ENCODE measurements at places on chromosomes 5 and 9.

DNA sequence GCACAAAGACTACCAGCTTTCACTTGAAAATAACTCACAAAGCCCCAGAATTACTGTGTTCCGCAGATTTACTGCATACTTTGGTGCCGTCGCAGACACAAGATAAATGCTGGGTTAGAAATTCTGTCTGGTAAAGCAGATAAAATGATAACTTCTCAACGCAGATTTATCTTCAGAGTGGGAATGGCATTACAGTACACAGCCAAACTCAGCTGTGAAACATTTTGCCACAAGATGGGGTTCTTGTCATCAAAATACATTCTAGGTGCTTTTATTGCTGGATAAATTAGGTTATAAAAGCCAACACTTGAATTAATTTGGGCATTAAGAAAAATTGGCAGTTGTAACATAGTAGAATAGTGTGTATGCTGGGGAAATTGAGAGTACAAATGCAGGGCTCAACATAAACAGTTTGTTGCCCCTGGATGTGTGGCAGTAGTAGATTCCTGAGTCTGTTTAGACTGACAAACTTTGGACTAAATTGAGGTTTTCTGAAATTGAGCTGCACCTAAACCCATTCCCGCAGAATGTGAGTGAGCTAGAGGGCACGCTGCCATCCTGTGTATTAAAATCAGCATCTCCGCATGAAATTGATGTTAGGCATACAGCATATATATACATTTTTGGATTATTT lies 61.1 kb downstream of the LMNB1 start:
- DNase-seq = no peak

- no peak for DNase-seq
Measured at GRCh38 chr9:71704796-71705195, 63.5 kb downstream of the CEMIP2 start.

GRCh38 chr9:129863059-129863690 lies 27.9 kb downstream of the USP20 start:
- DNase-seq = no peak

GRCh38 chr9:1460143-1460769 lies 410.1 kb downstream of the DMRT2 start:
- DNase-seq = peak; percentile 14

- no peak for DNase-seq
Measured at GRCh38 chr9:5052838-5053237, 67.8 kb downstream of the JAK2 start.

DNA sequence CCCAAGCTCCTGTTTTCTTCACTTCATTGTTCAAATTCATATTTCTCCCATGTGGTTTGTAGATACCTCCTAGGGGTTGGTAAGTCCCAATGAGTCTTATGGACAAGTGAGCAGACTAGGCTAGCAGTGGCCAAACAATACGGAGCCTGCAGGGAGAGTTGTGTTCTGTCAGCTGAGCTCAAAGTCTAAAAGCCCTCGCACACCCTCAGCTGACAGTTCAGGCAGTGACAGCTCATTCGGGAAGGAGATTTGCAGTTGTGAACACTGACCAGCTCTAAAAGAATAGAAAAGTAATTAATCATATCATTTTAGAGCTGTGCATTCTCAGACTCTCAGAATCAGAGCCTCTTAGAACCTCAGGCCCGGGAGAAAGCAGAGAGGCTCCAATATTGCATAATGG lies 95.1 kb downstream of the SH3TC2 start:
- no peak for DNase-seq
